ENCODE measurements at places on chromosomes 6 and 20. TPM values are rescaled to one million over a fixed set of nuclear protein-coding genes. Genes with fewer than 3 reads are reported as not detected.

DNA sequence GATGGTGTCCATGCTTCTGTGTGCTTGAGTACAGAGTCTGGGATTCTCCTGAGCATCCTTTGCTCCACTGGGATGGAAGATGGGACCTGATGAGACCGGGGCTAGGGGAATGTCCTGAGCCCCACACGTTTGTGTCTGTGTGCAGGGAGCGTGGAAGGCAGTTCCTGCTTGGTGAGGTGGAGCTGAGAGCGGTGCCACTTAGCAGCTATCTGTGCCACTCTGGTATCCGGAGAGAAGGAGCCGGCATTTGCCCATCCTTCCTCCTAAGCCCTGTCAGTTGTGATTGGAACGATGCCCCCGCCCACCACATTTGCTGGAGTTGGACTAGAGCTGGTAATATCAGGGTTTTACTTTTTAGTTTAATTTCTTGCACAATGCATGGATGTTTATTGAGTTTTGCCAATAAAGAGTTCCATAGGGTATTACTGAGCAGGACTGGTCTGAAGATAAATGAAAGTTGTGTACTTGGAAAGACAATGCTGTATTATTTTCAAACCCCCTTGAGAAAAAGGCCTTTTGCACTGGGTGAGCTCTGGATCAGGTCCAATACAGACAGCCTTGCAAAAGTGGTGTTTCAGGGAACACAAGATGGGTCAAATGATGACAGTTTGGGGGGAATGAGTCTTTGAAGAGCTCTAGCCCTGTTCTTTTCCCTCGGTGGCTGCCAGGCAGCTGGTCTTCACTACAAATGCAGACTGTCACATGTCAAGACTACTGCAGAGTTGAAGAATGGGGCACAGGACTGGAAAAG, 130.8 kb downstream of the SYCP2 start:
- peak; percentile 10 for DNase-seq

DNA sequence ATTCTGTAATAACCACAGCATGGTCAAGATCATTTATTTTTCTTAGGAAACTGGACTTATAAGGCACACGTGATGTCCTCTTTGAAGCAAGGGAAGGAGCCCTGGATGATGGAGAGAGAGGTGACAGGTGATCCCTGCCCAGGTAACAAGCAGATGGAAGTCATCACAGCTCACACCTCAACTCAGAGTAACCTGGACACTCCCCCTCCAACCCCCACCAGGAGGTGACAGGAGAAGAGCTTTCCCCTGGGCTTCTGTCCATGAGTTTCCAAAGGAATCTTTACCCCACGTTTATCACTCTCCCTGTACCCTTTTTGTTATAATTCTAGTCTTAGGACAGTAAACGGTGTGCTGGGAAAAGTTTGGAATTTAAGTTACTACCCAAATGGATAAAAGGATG, 28.4 kb downstream of the ZNF334 start:
- no peak for DNase-seq

DNA sequence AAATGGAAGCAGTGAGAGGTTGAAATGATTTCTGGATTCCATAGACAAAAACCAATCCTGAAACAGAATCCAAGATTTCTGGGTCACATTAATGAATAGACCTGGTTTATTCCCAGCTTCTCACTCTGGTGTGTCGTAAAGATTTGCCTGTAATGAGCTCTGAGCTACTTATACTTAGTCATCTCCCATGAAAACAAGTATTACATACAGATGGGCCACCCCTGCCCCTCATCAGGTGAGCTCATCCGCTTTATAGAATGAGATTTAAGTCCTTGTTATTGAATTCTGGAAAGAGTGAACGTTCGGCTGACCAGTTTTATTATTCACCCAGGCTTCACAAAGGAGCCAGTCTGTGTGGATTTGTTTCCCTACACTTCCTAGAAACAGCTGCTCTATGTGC, 47.1 kb upstream of the TMEM181 start:
- DNase-seq, result no peak

DNA sequence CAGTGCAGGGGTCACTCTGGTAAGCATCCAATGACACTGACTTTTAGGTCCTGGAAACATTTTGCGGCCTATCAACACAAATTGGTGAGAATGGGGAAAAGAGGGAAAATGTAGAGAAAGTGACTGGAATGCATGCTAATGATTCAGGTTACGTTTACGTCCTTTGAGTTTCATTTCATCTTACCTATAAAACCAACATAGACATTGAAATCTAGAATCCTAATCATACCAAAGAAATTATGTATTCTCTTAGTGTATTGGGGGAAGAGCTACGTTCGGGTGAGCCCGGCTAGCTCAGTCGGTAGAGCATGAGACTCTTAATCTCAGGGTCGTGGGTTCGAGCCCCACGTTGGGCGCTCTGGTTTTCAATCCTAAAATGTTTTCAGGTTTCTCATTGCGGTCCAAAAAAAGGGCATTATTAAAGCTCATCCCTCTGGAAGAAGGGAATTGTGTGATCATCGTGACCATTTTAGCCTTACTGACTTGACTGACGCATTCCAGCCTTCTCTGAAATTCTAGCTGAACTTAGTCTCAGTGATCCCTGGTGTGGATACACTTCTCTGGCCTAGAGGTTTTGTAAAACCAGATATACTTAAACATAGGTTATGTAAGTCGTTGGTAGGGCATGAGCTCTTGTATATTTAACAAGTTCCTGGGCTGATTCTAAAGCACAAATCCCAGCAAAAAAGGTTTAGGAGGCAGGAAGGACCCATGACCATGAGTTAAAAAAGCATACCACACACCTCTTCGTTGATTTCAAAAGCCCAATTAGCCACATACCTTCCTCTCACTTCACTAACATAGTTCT, 18.3 kb downstream of the HMGN4 start:
- no peak for DNase-seq

DNA sequence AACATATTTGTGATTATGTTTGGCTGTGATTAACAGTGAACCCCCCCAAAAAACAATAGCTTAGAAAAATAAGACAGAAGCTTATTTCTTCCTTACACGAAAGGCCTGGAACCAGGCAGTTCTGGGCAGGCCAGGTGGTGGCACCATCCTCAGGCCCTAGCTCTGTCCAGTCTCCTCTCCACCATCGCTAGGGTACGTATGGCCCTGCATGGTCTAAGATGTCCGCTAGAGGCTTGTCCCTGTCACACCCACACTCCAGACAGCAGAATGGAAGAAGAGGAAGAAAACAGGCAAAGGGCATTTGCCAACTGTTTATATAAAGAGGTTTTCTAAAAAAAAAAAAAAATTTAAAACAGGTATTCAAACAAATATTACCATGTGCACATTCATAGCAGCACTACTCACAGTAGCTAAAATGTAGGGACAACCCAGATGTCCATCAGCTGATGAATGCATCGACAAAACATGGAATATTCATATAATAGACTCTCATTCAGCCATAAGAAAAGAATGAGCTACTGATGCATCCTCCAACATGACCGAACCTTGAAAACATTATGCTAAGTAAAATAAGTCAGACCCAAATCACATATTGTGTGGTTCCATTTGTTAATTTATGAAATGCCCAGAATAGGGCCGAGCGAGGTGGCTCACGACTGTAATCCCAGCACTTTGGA, 6.7 kb downstream of the TGM3 start:
- DNase-seq, result no peak

DNA sequence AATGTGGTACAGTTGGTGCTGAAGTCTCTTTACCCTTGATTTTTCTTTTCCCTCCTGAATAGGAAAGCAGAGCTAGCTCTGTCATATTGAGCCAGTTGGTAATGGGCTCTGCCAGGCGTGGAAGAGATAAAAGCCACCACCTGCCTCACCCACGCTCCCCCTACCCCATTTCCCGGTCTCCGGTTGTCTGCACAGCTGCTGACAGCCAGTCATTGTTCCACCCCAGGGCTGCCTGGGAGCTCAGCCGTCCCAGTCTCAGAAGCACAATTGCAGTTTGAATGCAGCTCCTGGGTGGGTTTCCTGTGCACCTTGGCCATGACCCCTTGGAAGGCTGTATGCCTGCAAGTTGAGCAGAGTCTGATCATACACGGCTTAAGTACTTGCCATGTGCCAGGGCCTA, 675.2 kb upstream of the FLRT3 start:
- DNase-seq, result no peak

DNA sequence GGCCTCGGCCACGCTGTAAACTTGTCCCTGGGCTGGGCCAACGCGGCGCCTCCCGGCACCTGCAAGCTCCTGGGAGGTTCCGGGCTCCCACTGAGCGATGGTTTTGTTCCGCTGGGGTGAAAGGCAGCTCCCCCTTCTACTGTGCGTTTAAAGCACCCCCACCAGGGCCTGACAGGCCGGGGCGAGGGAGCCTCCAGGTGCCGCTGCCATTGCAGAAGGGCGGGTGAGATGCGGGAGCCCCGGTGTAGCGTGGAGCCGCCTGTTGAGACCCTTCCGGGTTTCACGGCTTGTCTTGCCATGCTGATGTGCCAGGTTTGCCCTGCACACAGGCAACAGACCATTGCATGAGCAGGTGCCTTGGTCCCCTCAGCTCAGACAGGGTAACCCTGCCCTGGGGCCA, 2.9 kb downstream of the COL20A1 start:
- DNase-seq, result no peak

ASIP gene
- total RNA-seq, result not detected

TNXB gene
- total RNA-seq, result 10.8 TPM

ZC3H12D gene
- 0.72 TPM for total RNA-seq

LHFPL5 gene
- total RNA-seq, result not detected

KIF16B gene
- total RNA-seq, result 12.8 TPM

ZNF391 gene
- total RNA-seq, result 10.8 TPM

PFDN4 gene
- 26.8 TPM for total RNA-seq
